Stimulated activated CD8-positive, alpha-beta memory T cell treated with anti-CD3 and anti-CD28 coated beads, Interleukin-15, amount 100 ng/mL, for 4 hours (primary cell): ENCODE measurements at places on chromosomes 1 and 21.

- DNase-seq = no peak
Measured at GRCh38 chr1:180251526-180252305, 21.7 kb downstream of the LHX4 start.

DNA sequence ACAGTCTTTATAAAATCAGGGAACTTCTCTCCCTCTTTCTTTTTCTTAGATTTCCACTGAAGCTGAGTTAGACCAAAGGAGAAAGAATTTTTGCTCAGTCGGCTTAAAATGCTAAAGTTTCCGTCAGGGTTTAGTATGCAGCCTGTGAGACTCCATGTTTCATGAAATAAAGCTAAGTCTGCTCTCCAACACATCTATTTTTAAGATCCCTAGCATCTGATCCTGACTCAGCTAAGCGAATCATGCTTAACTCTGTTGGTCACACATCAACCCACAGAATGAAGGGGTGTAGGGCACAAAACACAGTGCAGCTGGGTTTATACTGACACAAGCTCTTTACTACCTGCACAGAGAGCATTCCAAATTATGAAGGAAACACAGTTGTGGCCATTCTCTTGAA, 102.4 kb upstream of the ZNF281 start:
- DNase-seq = no peak

GRCh38 chr1:50720457-50721053, 239.5 kb downstream of the FAF1 start:
- DNase-seq = no peak

DNA sequence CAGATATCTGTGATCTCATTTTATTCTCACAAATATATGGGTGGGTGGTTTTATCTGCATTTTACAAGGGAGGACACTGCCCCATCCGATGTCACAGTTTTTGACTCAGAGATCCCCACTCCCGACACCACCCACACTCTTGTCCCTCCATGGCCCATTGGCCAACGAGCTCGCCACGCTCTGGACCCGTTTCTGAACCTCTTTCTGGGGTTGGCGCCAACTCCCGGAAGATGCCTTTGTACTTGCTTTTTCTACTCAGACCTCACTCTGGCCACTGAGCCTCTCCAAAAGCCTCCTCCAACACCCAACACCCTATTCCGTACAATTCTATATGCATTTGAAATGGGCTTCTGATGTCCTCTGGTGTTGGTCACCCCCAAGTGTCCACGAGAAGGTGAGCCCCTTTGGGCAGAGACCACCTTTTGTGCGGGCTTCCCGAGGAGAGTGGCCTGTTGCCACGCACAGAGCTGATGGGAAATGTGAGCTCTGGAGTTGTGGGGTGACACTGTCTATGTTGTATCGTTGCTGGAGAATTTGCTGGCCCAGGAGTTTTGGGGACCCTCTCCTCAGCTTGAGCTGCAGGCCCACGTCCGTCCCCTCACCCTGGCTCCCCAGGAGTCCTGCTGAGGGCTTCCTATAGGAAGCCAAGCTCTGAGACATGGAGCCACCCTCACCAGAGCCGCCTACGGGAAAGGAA, 366.9 kb upstream of the VAMP3 start:
- DNase-seq = no peak

DNA sequence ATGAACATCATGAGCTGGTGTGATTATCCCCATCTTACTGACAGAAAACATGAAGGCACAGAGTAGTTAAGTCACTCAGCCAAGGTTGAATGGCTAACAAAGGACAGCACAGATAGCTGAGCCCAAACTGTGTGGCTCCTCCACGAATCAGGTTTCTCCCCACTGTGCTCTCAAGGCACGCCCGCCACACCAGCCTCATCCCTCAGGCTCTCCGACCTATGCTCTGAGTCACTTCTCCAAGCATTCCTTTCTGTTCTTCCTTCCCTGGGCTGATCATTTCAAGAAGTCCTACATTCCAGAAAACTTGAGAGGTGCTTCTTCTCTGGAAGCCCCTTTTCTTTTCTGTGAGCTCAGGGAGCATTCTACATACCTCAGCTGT, 25.3 kb upstream of the SDC3 start:
- DNase-seq = no peak

DNA sequence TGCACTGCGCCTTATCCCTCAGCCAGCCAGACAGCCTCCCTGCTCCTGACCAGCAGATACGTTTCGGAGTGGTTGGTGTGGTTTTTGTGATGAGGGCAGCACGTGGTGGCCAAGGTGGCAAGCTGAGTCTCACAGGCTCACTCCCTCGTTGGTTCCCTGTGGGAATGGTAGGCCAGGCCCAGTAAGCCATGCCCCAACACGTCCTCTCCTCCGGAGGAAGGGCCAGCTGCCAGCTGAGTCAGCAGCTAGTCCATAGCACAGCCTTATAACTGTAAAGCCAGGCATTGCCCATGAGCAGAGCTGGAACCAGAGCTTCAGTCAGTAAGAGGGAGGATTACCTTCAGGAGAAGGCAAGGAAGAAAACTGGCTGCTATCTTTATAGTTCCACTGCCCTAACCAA, 29.5 kb downstream of the SZRD1 start:
- DNase-seq = no peak
